ENCODE measurements at places on chromosomes 6 and 20. TPM values are rescaled to one million over a fixed set of nuclear protein-coding genes. Genes with fewer than 3 reads are reported as not detected.

- H3K4me1 ChIP-seq = no peaks in the 10 kb centered on the region
- H3K27ac ChIP-seq = no peak overlapping the region
- H3K36me3 ChIP-seq = no peaks in the 10 kb centered on the region
- H3K27me3 ChIP-seq = no peaks in the 10 kb centered on the region
- H3K4me3 ChIP-seq = no peak overlapping the region
These were observed 38.0 kb downstream of the HIVEP2 start for GRCh38 chr6:142906945-142907470.

GRCh38 chr6:6545616-6546317 lies 42.8 kb upstream of the LY86 start:
- H3K4me1 ChIP-seq = peaks cover 10% of the 10 kb centered on the region
- DNase-seq = no peak
- peak overlapping the region; percentile 43 for H3K4me3 ChIP-seq
- no peak overlapping the region for H3K27ac ChIP-seq
- no peaks in the 10 kb centered on the region for H3K36me3 ChIP-seq
- H3K27me3 ChIP-seq = no peaks in the 10 kb centered on the region

- H3K27ac ChIP-seq = no peak overlapping the region
- no peak for DNase-seq
- H3K36me3 ChIP-seq = no peaks in the 10 kb centered on the region
- no peak overlapping the region for H3K4me3 ChIP-seq
- H3K4me1 ChIP-seq = no peaks in the 10 kb centered on the region
These were observed 541.0 kb upstream of the SPTLC3 start for GRCh38 chr20:12467758-12468157.

GRCh38 chr6:13053006-13053461 lies 275.3 kb downstream of the TBC1D7 start:
- no peaks in the 10 kb centered on the region for H3K36me3 ChIP-seq
- no peaks in the 10 kb centered on the region for H3K27me3 ChIP-seq
- no peak overlapping the region for H3K27ac ChIP-seq
- no peaks in the 10 kb centered on the region for H3K4me1 ChIP-seq

DNA sequence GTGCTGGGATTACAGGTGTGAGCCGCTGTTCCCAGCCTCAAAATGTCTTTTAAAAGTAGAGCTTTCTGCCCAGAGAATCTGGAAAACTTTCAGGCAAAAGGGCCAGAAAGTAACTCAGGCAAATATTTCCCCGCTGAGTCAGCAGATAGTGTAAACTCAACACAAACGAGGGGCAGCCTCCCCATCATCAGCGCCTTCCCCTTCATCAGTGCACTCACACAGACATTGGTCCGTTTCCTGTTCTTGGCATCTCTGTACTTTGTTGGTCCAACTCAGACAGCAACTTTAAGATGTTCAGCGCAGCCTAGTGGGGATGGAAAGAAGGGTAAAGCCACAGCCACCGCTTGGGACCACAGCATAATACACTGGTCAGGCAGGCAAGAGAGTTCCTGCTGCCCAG lies 69.5 kb downstream of the CSE1L start:
- H3K4me3 ChIP-seq = no peak overlapping the region
- no peak overlapping the region for H3K27ac ChIP-seq
- H3K4me1 ChIP-seq = no peaks in the 10 kb centered on the region
- no peak for DNase-seq
- H3K27me3 ChIP-seq = no peaks in the 10 kb centered on the region

GRCh38 chr20:38094373-38094891 lies 60.9 kb downstream of the RPRD1B start:
- peaks cover 17% of the 10 kb centered on the region for H3K4me1 ChIP-seq
- no peaks in the 10 kb centered on the region for H3K27me3 ChIP-seq
- no peak overlapping the region for H3K4me3 ChIP-seq
- DNase-seq = no peak
- no peaks in the 10 kb centered on the region for H3K36me3 ChIP-seq

DNA sequence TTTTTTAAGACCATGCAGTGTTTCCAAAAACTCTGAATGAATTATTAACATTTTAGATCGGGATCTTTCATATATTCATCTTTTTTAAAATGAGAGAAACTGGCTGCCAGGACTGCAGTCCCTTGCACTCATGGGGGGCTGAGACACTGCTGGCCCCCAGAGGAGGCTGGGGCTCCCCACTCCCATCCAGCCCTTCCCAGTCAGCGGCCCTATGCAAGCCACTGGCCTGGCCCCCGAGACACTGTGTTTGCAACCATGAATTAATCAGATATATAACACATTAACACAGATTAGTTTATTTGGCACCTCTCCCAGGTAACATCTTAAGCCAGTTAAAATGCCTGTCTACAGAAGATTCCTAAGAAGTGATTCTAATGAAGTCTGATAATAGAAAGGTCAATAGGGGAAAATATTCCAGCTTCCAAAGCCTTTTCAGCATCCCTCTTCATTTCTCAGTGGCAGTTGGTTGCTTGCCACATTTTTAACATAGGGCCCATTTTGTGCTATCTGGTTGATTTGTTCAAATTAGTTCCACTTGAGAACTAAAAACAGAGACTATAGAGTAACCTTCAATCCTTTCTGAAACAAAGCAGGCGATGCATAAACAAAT lies 184.4 kb upstream of the FBXL4 start:
- H3K36me3 ChIP-seq = no peaks in the 10 kb centered on the region
- no peaks in the 10 kb centered on the region for H3K27me3 ChIP-seq
- no peak for DNase-seq

DNA sequence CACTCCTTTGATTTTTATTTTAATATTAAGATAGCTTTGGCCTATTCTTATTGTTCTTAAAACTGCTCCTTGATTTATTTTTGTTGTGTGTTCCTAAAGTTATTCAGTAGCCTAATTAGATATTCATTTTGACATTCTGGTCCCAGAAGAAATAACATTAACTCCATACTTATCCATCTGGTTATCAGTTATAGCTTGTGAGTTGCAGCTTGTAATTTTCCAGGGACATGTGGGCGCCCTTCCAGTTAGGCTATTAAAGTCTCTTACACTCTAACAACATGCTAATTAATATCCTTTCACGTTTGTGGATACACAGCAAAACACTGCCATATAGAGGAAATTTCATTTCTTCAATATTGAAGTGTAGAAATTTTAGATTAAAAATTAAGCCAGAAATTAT lies 987.5 kb downstream of the HACE1 start:
- no peak overlapping the region for H3K4me3 ChIP-seq
- no peak for DNase-seq
- H3K36me3 ChIP-seq = no peaks in the 10 kb centered on the region
- no peaks in the 10 kb centered on the region for H3K27me3 ChIP-seq
- H3K4me1 ChIP-seq = no peaks in the 10 kb centered on the region

- no peaks in the 10 kb centered on the region for H3K36me3 ChIP-seq
- no peaks in the 10 kb centered on the region for H3K27me3 ChIP-seq
- peak overlapping the region; percentile 3 for H3K27ac ChIP-seq
- H3K4me3 ChIP-seq = no peak overlapping the region
- H3K4me1 ChIP-seq = peaks cover 37% of the 10 kb centered on the region
These were observed 2.9 kb downstream of the KLHDC3 start for GRCh38 chr6:43016943-43017334.

DNA sequence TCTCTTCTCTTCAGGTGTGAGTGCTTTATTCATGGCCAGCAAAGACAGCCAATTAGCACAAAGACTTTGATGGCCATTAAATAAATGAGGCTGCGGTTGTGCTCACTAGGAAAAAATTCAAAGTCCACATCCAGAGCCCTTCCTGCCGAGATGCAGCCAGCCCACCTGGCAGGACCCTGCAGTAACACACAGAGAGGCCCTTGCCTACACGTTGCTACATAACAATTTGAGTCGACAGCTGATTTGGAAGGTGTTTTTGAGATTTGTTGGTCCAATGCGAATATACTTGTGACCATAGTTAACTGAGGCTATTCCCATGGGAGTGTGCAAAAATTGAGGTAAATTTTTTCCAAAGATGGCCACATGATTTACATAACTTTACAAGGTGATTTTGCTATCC lies 605.4 kb upstream of the HTR1E start:
- no peaks in the 10 kb centered on the region for H3K27me3 ChIP-seq
- no peak for DNase-seq
- no peak overlapping the region for H3K27ac ChIP-seq
- no peaks in the 10 kb centered on the region for H3K4me1 ChIP-seq

- no peak overlapping the region for H3K4me3 ChIP-seq
- no peaks in the 10 kb centered on the region for H3K4me1 ChIP-seq
- no peaks in the 10 kb centered on the region for H3K27me3 ChIP-seq
- no peak for DNase-seq
These were observed 19.9 kb downstream of the GLYATL3 start for GRCh38 chr6:49519660-49520059.

GRCh38 chr6:36422714-36423100 lies 19.9 kb downstream of the PXT1 start:
- no peaks in the 10 kb centered on the region for H3K27me3 ChIP-seq
- H3K36me3 ChIP-seq = no peaks in the 10 kb centered on the region
- no peak for DNase-seq
- peaks cover 6% of the 10 kb centered on the region for H3K4me1 ChIP-seq

DNA sequence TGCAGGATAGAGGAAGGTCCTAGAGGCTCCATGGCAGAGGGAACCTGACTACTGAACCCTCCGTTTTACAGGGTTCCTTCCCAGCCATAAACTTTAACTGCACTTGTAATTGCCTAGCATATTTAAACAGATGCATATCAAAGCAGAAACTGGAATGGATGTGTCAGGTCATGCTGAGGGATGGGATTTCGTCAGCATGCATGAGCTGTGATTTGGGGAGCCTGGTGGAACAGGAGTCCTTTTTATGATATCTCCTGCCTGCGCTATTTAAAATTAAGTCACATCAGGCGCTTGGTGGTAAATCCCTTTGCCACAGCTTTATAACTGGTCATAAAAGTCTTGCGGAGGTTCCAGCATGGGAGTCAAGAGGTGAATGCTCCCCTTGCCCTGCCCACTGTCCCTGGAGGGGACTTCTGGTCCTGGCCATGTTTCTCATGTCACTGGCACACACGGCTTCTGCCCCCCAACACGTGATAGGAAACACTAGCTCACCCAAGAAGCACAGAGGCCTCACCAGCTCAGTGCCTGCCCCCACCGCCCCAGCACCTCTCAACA lies 26.0 kb upstream of the PCMTD2 start:
- no peaks in the 10 kb centered on the region for H3K27me3 ChIP-seq
- no peak overlapping the region for H3K4me3 ChIP-seq
- no peaks in the 10 kb centered on the region for H3K36me3 ChIP-seq

DNA sequence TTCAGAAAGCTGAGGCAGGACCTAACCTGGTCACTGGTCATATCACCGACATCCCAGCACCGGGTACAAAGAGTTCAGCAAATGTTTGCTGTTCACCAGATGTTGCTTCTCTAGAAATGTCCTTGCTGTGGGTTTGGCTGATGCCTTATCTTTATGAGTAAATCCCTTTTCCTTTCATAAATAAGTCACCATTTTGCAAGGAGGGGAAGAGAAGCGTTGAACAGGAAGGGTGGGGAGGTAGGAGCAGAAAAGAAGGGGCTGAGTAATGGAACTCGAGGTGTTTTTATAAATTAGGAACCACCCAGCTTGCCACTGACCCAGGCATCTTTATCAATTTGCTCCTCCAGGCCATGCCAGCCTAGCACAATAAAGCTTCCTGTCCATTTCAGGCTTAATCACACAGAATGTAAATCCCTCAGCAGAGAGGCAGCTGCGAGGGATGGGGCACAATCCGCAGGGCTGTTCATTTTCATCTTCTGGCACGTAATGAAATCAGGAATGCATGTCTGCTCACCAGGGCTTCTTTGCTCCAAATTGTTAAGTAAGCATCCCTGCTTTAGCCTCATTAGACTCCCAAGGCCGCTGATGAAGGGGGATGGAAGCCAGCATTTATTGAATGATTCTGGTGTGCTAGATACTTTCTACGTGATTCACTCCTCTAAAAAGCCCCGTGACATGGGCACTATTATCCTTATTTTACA lies 371.9 kb upstream of the CHD6 start:
- DNase-seq = peak; percentile 16
- H3K27ac ChIP-seq = no peak overlapping the region

The LIN28B gene
- polyA plus RNA-seq = 5.7 TPM

The COX7A2 gene
- 1,268 TPM for polyA plus RNA-seq

The SASH1 gene
- 12.1 TPM for polyA plus RNA-seq

The DEFB124 gene
- polyA plus RNA-seq = 8.2 TPM

The DEFB123 gene
- 222 TPM for polyA plus RNA-seq

All from testis (tissue), 5 donors.